RPMI7951 (cell line): ENCODE measurements at places on chromosomes 6 and 20. TPM values are rescaled to one million over a fixed set of nuclear protein-coding genes. Genes with fewer than 3 reads are reported as not detected.

GRCh38 chr20:62797671-62798532 is 1.6 kb downstream of the MRGBP start:
- DNase-seq, result no peak

DNA sequence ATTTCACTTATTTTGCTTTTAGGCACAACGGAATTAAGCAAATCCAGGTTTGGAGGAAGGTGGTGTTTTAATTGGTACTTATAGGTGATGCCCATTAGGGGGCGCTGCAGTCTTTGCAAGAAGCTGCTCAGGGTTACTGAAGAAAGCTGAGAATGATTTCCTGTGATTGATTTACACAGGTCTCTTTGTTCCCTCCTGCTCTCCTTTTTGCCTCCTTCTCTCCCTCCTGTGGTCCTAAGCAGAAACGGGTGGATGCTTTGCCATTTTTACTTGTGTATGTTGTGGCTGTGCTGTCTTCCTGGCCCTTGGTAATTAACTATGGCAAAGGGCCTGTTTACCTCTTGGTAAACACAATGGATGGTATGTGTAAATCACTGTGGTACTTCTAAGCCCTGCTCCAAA is 97.8 kb downstream of the ANKS1A start:
- peak; percentile 70 for DNase-seq

GRCh38 chr6:139483079-139483478 is 108.6 kb upstream of the CITED2 start:
- no peak for DNase-seq

- no peak for DNase-seq
Observed at GRCh38 chr20:19808498-19808897, 50.4 kb downstream of the RIN2 start.

DNA sequence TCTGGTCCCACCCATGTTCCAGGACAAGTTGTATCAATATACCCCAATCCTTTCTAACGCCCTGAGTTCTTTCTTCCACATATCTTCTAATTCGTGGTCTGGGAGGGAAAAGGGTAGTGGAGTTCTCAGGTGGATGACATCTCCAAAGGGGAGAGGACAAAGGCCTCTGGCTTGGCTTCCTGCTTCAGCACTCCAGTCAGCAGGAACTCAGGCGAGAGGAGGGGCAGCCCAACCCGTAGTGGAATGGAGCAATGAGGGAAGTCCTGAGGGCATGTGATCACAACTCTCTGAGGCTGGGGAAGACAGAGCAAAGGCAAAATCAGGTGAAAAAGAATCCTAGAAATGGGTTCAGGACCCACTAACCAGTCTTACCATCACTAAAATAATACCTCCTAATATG is 9.6 kb upstream of the NRM start:
- no peak for DNase-seq

- DNase-seq, result no peak
Observed at GRCh38 chr20:51359947-51360346, 182.6 kb downstream of the NFATC2 start.

- peak; percentile 88 for DNase-seq
Observed at GRCh38 chr6:6686748-6687601, 98.5 kb downstream of the LY86 start.

DNA sequence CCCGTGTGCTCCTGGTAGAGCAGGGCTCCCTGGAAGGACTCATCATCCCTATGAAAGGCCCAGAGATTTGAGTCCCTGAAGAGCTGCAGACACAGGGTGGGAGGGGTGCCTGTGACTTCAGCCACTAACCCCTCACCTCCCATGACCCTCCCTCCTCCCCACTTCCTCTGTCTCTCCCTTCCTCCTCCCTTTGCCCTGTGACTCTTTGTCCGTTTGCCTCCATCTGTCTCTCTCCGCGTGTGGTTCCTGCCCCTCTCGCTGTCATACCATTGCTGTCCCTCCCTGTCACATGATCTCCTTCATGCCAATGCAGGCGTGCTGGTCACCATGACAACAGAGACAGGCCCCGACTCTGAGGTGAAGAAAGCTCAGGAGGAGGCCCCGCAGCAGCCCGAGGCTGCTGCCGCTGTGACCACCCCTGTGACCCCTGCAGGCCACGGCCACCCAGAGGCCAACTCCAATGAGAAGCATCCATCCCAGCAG is 19.0 kb downstream of the EPB41L1 start:
- peak; percentile 60 for DNase-seq

DNA sequence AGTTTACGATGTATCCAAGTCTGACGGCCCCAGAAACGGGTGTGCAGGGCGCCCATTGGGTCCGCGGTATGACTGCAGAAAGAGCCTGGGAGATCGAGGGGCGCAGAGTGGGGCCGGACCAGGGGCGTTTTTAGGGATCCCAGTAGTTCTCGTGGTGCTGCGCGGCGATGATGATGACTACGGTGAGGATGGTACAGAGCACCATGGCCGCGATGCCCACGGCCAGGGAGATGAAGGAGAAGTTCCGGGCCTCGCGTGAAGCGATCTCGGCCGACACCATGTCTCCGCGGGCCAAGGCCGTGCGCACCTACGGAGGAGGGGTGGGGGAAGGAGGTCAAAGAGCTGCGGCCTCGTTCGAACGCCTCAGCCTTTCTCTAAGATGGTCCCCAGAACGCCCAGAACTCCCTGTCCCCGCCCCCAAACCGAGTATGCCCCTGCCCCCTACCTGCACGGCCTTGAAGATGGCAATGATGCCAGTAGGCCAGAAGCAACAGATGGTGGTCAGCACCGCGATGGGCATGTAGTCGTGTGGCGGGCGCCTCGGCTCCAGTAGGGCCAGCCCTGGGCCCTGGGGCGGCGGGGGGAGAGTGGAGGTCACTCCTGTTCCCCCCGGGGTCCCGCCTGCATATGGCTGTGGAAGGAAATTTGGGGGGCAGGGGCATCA is 2.5 kb downstream of the PRRT1 start:
- no peak for DNase-seq

GRCh38 chr6:121951918-121952379 is 447.5 kb upstream of the HSF2 start:
- DNase-seq, result peak; percentile 94

GRCh38 chr20:63536241-63536977 is 767 bp downstream of the PTK6 start:
- peak; percentile 96 for DNase-seq

GRCh38 chr6:69758214-69758613 is 38.6 kb downstream of the LMBRD1 start:
- DNase-seq, result no peak

DNA sequence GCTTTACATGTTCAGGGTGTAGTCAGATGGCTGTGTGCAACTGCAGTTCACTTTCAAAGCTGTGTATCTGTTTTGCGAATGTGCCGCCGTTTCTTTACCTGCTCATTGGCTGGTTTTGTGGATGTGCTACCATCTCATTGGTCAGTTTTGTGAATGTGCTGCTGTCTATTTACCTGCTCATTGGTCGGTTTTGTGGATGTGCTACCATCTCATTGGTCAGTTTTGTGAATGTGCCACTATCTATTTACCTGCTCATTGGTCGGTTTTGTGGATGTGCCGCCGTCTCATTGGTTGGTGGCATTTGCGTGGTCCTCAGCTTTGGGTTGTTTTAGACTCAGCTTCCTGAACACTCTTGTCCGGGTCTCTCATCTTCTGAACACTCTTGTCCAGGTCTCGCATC is 40.5 kb upstream of the BHLHE23 start:
- DNase-seq, result peak; percentile 11

Gene ADRM1
- 215 and 229 TPM in 2 replicates for total RNA-seq

Gene BEND6
- total RNA-seq, result 21.6 and 24.6 TPM in 2 replicates

Gene ECI2
- 154 and 176 TPM in 2 replicates for total RNA-seq

Gene C6orf141
- total RNA-seq, result 0.20 and 0.60 TPM in 2 replicates

Gene SEL1L2
- not detected in 2 replicates for total RNA-seq

Gene SLC13A3
- total RNA-seq, result 1.7 and 4.1 TPM in 2 replicates

Gene HSPA12B
- not detected in 2 replicates for total RNA-seq

Gene BPIFB1
- not detected in 2 replicates for total RNA-seq

Gene LINC00237
- total RNA-seq, result not detected in 2 replicates

Gene ZSCAN23
- total RNA-seq, result 4.0 and 8.4 TPM in 2 replicates
